ENCODE measurements at places on chromosomes 11 and 22. TPM values are rescaled to one million over a fixed set of nuclear protein-coding genes. Genes with fewer than 3 reads are reported as not detected.

DNA sequence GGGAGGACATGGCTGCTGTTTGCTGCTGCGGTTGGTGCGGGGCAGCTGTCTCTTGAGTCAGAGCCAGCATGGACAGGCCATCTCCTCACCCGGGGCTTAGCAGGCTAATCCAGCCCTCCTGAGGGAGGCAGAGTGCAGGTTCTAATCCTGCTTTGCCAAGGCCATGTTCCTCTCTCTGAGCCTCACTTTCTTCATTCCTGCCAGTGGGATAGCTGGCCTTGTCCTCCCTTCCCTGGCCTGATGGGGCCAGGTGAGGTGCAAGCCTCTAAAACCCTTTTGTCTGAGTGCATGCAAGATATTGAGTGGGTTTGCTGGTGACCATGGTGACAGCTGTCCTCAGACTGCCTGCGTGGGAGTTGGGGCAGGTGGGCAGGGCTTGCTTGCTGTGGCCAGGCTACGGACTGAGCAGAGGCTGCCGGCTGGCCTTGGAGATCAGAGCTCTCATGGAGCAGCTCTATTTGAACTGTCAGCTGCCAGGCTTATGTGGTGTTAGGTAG is 3.6 kb downstream of the USP35 start:
- DNase-seq: no peak

- DNase-seq: peak; percentile 50
Measured at GRCh38 chr22:29799217-29799680, 32.1 kb downstream of the UQCR10 start.

DNA sequence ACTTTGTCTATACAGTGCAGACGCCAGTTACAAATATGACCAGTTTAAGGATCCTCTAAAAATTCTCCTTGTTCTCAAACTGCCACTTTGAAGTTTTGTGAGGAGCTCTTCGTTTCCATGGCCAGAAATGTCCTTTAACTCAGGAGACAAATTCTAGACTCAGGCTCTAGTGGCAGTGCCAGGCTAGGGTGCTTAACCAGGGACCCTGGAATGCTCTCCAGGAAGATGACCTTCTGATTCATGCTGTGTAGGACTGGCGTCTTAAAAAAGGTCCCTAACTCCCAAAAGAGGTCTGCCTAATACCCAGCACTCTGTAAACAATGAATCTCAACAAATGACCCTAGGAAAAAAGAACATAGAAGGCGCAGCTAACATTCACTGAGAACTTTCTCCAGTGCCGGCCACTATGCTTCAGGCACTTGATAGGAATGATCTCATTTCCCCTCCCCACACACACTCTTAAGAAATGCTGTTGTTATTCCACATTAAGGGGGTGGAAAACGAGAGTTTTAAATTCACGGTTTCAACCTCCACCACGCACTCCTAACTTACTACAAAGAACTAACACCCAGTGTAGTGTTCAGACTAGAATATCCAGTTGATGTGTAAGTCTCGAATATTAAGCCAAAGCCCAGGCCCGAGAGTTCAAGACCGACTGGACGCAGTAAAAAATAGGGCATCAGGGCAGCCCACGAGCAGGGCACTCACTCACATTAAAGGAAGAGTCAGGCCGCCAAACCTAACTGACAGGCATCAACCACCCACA is 747 bp downstream of the NXF1 start:
- peak; percentile 50 for DNase-seq

- peak; percentile 57 for DNase-seq
Measured at GRCh38 chr11:40434926-40435325, 1024.5 kb downstream of the LRRC4C start.

DNA sequence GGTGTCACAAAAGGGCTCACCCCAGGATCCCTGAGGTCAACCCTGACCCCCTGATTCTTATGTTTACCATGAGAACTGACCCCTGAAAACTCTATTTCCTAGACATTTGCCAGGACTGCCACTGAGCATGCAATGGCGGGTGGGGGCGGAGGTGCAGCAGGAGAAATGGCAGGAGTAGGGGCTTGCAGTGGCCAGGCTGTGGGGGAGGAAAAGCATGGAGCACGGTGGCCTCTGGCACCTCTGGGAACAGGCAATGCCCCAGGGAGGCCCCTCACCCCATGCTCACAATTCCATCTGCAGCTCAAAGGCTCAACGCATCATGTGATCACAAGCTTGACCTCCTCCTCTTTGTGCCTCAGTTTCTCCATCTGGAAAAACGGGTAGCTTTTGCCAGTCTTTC is 46.5 kb upstream of the FGF3 start:
- DNase-seq: no peak

GRCh38 chr11:68842427-68843051 is 823 bp upstream of the CPT1A start:
- DNase-seq: no peak

DNA sequence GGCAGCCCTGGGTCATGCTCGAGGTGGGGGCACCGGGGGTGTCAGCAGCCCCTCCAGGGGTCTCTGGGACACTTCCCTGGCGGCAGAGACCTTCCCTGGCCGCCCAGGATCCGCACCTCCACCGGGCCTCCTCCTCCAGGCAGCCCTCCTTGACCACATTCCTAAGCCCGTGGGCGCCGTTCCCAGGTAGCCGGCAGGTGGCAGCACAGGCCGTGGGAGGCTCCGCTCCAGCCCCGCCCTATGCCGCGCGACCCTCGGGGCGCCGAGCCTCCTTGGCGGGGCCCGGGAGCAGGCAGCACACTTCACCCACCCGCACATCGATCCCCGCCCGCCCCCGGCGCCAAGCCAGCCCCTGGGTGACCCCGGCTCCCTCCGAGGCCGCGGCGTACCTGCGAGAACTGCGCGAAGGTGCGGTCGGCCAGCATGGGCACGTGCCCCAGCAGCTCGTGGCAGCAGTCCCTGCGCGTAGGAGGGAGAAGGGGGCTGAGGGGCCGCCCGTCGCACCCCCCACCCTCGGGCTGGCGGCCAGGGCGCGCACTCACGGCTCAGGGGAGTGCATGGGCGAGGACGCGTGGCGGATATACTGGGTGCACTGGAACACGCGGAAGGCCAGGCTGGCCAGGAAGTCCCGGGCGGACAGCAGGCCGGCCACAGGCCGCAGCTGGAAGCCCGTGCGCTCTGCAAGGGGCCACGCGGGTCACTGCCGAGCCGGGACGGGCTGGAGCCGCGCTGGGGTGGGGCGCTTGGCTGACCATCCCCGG is 5.3 kb upstream of the INS start:
- DNase-seq: no peak

DNA sequence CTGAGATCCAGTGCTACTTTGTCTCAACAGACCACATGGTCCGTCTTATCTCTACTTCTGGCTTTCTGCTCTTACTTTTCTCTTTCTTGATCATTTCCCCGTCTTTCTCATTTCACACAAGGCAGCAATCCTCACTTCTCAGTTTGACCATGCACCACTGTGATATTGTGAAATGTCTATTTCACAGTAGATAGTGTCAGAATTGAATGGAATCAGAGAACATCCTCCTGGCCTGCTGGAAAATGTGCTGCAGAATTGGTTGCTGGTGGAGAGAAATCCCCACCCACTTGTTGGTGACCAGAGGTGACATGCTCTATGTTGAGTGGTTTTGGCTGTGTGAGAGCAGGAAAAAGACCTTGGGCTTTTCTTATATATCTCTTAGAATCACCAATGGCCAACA is 57.8 kb upstream of the RCN1 start:
- DNase-seq: no peak

GRCh38 chr11:46277622-46278386 is at the start of gene CREB3L1:
Gene CREB3L1 (plus strand): TSS chr11:46277662. CDS start chr11:46278112, 450 bp downstream.
- DNase-seq: no peak

The API5 gene
- polyA plus RNA-seq: 81.1 TPM

The SEC14L2 gene
- polyA plus RNA-seq: 8.0 TPM

The P2RX6 gene
- polyA plus RNA-seq: 1.6 TPM

The MUC5AC gene
- polyA plus RNA-seq: 0.08 TPM
